ENCODE measurements at places on chromosomes 13 and 19.

- no peak for DNase-seq
Observed at GRCh38 chr13:98997738-98998641, 20.1 kb upstream of the DOCK9 start.

GRCh38 chr19:29054886-29055675 is 157.9 kb downstream of the UQCRFS1 start:
- no peak for DNase-seq

- DNase-seq: no peak
Observed at GRCh38 chr13:98289339-98289945, 112.4 kb upstream of the RNF113B start.

DNA sequence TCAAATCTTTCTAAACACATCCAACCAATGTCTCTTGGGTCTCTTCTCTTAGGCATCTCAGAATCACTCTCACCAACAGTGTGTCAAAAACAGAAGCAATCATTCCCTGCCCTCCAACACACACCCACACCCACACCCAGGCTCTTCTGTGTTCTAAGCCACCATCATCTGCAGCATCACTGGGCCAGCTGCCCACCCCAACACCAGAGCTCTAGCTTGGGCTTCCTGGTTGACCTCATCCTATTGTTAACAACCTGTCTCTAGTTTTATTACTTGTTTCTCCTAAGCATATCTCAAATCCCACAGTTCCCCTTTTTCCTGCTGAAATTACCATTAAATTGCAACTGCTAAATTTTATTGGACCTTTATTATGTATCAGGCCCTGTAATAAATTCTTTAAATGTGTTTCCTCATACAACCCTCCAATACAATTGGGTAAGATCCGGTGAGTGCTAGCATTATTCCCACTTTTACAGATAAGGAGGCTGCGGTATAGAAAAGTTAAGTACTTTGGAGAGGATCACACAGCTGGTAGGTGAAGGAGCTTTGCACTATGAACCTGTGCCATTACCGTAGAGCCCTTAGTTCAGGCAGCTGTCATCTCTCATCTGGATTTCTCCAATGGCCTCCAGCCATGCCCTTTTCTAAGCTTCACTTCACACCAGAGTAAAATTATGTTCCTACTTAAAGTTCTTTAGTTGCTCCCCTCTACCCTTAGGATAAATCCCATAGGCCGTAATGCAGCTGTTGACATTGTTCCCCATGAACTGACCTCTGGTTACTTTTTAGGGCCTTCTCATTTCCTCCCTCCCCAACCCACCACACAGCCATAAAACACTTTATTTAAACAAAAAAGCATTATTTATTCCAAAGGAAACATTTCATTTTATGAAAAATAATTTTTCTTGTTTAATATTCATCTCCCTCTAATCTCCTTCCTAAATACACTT is 227.7 kb downstream of the B3GLCT start:
- no peak for DNase-seq

DNA sequence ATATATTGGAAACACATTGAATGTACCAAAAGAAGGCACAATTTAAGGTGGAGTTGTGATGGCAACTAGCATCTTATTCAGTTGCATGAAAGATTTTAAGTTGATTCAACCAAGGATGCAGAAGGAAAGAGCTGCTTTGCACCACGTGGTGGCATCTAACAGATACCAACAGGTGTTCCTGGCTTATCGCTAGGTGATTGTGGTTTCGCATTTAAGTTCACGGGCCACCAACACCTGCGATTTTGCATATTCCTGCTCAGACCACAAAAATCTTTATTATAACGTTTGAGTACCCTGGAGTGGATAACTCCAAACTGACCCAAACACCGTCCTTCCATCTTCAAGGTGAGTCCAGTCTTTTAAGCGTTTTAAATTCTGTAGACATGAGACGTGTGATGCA is 45.3 kb downstream of the RGCC start:
- DNase-seq: no peak

GRCh38 chr19:55339889-55340783 is 460 bp downstream of the KMT5C start:
- DNase-seq: no peak

- DNase-seq: no peak
Observed at GRCh38 chr19:48818234-48818820, 7.5 kb upstream of the BCAT2 start.

DNA sequence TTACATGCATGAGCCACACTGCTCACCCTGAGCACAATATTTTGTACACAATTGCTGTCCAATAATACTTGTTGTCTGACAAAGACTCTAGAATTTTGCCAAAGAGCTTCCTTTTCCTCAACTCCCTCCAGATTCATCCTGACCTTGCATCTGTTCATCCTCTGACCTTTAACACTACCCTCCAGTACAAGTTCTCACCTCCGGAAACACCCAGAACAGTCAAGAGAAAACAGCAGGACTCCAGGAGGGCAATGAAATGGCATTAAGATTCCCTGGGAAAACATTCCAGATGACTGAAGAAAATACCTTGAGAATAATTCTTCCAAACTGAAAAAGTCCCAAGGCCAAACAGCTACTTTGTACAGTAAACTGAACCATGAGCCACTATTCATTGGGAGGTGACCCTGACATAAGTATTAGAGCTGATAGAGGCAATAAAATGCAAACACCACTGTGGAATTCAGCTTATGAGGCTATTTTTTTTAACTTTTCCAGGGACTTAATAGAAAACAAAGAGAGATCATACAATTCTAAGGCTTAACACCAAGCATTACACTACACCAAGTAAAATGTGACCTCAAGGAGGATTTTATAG is 15.7 kb upstream of the COG3 start:
- no peak for DNase-seq

GRCh38 chr13:39349391-39349960 is 253.5 kb downstream of the LHFPL6 start:
- DNase-seq: no peak

GRCh38 chr19:45363861-45364459 is 6.4 kb downstream of the ERCC2 start:
- DNase-seq: no peak

- no peak for DNase-seq
Observed at GRCh38 chr19:10305139-10305806, 4.3 kb downstream of the ZGLP1 start.

- DNase-seq: no peak
Observed at GRCh38 chr19:27974082-27974513, 1238.9 kb downstream of the UQCRFS1 start.

GRCh38 chr13:95745752-95746151 is 68.8 kb downstream of the DNAJC3 start:
- DNase-seq: no peak

GRCh38 chr19:12754465-12755196 is 3.0 kb downstream of the BEST2 start:
- DNase-seq: no peak

DNA sequence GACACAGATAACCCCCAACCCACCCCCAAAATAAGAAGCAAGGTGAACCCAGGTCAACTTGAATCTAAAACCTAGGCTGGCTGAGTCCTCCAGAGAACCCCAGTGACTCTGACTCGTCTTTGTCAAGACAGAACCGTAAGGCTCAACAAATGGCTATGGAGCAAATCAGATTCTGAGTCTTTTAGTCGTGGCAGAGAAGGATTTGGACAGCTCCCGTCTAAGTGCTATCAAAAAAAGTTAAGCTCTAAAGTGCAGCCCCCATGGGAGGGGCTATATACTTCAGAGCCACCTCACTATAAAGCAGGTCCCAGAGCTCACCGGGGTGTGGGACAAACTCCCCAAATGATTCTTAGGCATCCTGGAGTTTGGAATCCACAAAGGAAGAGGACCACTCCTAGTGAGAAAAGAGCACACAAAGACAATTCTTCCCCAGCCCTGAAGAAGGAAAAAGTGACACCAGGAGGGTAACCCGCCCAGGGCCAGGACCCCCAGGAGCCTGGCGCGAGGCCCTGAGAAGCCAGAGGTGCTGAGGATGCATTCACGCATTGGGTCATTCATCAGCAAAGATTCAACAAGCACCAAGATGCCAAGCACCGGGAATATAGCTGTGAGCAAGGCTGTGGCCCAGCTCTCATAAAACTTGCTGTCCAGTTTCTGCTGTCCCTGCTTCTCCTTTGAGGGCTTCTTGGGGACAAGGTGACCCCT is 25.4 kb upstream of the C13orf42 start:
- DNase-seq: no peak

DNA sequence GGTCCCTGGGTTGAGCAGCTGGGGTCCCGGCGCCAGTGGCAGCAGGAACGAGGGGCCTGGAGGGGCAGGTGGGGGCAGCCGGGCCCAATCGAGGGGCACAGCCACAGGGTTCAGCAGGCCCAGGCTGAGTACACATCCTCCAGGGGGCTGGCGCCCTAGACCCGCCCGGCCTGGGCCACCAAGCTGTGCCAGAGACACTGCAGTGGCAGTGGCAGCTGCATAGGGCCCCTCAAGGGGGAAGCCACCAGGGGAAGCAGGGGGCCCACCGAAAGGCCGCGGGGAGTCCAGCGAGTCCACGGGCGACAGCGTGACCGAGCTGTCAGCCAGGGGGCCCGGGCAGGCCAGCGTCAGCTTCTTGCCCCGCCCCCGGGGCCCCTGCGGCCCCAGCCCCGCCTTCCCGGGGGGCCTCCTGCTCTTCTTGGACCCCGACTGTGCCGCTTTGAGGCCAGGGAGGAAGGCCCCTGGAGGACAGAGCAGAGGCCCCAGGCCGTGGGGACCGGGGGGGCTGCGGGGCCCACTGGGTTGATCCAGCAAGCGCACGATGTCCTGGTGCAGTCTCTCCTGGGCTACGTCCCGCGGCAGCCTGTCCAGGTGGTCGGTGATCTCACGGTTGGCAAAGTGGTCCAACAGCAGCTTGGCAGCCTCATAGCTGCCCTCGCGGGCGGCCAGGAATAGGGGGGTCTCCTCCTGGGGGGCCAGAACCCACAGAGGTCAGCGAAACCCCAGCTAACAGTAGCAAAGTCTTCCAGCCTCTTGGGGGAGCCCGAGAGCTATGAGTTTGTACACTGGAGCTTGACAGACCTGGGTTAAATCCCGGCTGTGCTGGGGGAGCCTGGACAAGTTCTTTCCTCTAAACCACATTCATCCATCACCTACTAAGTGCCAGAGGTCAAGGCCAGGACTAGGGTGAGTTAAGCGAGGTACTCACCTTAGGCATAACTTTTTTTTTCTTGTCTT is 39.5 kb downstream of the NOTCH3 start:
- no peak for DNase-seq

DNA sequence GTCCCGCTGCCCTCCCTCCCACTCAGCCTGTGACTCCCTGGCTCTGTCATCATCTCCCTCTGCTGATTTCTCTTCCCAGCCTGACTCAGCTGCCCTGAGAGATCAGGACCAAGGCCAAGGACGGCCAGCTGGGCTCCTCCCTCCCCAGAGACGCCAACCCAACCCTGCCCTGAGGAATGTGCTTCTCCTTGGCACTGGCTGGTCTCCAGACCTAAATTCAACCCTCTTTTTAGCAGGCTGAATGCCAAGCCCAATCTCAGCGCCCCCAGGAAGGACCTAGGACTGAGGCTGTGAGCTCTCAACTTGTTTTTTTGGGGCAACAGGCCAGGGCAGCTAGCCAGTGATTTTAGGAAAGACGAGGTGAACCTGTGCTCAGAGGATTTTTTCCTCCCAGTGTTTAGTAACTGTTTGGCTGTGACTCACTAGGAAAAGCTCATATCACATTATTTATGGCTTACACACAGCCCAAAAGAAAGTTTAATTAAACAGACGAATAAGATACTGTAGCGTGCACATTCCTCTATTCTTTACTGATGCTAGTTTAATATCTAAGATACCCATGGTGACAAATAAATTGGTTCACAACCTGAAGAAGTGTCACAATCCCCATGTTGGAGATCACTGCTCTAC is 7.4 kb upstream of the IGFL1 start:
- DNase-seq: no peak

DNA sequence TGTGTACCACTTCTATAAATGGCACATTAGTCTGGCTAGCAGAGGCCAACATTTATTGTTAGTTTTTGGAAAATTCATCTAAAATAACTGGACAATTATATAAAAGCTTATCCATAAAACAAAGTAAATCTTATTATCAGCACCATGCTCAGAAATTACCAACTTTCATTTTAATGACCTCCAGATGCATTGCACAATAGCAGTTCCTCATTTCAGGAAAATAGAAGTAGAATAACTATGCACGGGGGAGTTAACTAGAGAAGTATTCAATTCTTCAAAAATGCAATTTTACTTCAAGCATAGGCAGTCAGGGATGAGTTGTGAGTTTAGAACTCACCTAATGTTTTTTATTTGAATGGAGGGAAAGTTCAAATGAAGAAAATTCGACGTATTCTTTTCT is 1023.5 kb downstream of the PCDH17 start:
- no peak for DNase-seq

GRCh38 chr13:51249770-51250741 is 27.9 kb downstream of the FAM124A start:
- no peak for DNase-seq

DNA sequence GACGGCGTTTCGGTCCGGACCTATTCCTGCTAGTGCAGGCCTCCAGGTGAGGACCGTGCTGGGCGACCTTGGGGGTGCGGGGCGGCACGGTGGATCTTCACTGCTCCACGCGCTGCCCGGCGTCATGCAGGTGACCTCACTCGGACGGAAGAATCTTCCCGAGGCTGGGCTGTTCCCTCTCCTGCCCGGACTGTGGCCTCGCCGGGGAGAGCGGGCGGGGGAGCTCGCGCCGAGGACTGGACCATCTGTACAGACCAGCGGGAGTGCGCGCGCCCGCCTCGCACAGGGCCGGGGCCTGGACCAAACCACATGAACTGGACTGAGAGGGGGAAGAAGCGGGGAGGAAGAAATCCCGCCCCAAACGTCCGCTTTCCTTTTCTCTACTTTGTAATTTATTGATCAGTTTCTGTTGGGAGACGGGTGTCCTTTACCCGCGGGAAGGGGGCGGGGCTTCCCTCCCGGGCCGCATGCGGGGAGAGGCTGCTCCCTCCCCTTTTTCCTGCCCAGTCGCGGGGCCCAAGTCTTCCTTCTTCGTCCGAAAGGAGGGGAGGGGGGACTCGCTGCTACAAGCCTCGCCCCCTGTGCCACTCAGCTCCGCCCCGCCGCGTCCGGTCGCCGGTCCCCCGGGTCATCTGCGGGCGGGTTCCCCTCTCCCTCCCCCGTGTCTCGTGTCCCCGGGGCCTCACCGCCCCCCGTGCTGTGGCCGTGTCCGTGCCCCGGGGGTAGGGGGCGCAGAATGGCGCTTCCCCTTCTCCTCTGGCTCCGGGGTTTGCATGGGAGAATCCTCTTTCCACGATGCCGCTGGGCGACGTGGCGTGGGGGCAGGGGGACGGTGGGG is 4.9 kb downstream of the HRC start:
- no peak for DNase-seq

DNA sequence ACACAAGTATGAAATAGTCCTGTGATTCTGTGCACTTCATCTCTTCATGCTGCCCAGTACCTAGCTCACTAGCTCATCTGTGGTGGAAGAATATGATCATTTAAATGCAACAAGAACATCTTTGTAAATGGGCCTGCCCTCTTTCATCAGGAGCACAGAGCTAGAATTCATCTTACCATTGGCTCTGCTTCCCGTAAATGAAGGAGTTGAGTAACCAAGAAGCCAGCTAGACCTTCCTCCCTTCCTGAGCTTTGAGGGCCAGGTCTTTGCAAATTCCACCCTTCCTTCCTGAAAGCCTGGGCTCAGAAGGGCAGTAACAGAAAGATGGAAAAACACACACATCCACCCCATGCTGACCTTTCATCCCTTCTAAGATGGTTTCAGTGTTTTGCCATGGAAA is 82.0 kb downstream of the FRY start:
- no peak for DNase-seq

All from AG09319 (cell line).